ENCODE measurements at places on chromosomes 16 and 17. TPM values are rescaled to one million over a fixed set of nuclear protein-coding genes. Genes with fewer than 3 reads are reported as not detected.

Gene CHST5
- not detected for total RNA-seq

- no peak for DNase-seq
Observed at GRCh38 chr16:4452674-4453073, 21.8 kb downstream of the NMRAL1 start.

Gene GPR142
- total RNA-seq = not detected

DNA sequence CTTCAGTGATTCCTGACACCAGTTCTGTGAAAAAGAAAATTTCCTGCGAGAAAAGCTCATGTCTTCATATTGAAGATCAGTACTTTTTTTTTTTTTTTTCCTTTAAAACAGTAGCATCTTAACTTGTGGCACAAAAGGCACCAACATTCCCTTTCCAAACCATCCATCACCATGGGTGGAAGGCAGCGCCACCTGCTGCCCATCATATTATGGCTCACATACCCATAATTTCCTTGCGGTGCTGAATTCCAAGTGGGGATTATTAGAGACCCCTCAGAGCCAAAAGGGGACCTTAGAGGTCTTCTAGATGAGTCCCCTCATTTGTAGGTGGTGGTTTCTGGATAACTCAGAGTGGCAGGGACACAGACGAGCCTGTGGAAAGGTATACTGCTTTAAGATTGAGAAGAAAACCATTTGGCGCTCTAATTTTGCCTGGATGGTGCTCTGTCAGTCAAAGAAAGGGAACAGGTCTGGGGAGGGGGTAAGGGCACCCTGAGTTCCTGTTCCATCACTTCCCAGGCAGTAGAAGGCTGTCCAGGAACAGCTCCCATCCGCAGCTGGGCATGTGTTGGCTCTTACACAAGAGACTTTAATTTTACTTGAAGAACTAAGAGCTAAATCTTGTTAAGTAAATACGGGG is 7.9 kb upstream of the SOST start:
- peak; percentile 36 for DNase-seq

GRCh38 chr16:75379339-75379738 is 54.0 kb downstream of the CFDP1 start:
- DNase-seq = no peak

GRCh38 chr16:53745086-53745485 is 41.1 kb downstream of the FTO start:
- peak; percentile 86 for DNase-seq

DNA sequence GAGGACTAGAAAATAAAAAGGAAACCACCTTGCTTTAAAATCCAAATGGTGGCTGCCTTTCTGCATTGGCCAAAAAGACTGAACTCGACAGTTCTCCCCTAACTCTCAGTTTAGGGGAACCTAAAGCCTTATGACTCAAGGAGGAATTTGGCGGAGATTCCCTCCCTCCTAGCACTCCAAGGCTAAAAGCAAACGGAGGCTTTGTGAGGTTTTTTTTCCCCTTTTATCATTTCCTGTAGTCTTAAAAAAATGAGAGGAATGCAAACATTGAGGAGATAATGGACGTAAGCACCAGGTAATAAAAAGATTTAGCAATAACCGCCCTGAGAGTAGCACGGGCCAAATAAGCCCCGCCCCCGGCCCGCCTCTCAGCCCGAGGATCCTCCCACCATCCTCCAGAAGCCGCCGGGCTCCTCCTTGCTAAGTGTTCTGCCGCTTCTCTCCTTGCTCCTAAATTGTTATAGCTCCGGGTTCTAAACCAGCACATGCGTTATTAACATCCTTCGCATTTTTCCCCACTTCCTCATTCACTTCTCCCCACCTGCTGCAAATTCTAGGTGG is 5.8 kb upstream of the KIFC3 start:
- peak; percentile 95 for DNase-seq

DNA sequence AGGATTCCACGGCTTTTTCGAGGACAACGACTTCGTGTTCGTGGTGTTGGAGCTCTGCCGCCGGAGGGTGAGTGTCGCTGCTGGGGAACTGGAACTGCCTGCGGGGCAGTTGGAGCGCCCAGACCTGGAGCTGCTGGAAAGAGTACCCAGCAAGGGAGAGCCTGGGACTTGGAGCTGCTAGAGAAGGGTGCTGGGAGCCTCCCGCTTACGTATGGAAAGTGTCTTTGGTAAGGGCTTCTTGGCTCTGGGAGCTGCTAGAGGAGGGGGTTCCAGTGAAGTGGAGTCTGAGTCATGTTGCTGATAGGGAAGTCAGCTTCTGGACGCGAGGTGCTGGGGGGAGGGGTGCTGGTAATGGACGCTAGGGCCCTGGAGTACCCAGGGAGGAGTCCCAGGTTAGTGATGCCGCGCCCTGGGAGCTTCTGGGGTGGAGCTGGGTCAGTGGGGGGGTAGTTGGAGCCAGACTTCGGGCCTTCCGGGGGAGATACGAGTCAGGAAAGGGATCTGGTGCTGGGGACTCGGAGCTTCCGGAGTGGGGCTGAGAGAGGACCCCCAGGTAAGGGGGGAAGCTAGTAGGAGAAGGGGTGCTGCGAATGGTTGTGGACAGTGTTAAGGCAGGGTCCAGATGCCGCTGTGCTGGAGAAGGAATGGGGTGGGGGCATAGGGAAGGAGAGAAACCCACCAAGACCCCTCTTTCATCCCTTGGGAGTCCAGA is 741 bp downstream of the PLK1 start:
- DNase-seq = peak; percentile 79

DNA sequence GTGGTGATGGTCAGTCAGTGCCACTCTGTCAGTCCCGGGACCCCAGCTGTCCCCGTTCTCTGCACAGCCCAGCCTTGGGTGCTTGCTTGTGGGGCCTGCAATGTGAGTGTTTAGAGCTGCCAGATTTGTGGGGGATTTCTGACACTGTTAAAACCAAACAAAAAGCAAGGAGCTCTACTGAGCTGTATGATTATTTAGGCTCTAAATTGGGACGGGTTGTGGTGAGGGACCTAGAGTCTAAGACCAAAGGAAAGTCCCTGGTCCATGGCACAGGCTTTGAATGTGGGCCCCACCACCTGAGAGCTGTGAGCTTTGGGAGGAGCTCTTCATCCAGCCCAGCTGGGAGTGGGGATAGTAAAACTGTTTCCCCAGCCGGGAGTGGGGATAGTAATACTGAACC is 63.3 kb downstream of the KSR1 start:
- DNase-seq = no peak

GRCh38 chr16:9528511-9529079 is 437.2 kb downstream of the HAPSTR1 start:
- no peak for DNase-seq

Gene NEUROD2
- total RNA-seq = not detected

Gene MXRA7
- 65.4 TPM for total RNA-seq

All from MG63 (cell line).